ENCODE measurements at places on chromosomes 3 and 15.

GRCh38 chr15:71049706-71050422, 65.4 kb upstream of the THSD4 start:
- no peak for DNase-seq

GRCh38 chr3:154844863-154845262, 235.3 kb upstream of the MME start:
- DNase-seq: no peak

- DNase-seq: no peak
Observed at GRCh38 chr15:70109531-70109930, 11.8 kb upstream of the TLE3 start.

GRCh38 chr3:38542401-38543298, 46.5 kb downstream of the EXOG start:
- DNase-seq: no peak

- DNase-seq: no peak
Observed at GRCh38 chr3:114336857-114337256, 43.0 kb downstream of the TIGIT start.

DNA sequence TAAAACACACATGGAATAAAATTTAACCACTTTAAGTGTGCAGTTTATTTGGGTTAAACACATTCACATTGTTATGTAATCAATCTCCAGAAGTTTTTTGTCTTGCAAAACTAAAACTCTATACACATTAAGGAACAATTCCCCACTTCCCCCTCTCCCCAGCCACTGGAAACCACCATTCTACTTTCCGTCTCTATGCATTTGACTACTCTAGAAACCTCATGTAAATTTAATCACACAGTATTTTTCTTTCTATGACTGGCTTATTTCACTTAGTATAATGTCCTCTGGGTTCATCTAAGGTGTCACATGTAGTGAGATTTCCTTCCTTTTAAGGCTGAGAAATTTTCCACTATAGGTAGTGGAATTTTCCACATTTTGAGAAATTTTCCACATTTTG, 568.7 kb upstream of the UBE2E2 start:
- DNase-seq: no peak

Measured in activated CD4-positive, alpha-beta T cell treated with anti-CD3 and anti-CD28 coated beads, Interleukin-2, amount 50 U/mL, for 1 hour (primary cell).